ENCODE measurements at places on chromosomes 12 and 14.

GRCh38 chr12:42360747-42361403 lies 34.9 kb downstream of the PPHLN1 start:
- peaks cover 27% of the 10 kb centered on the region for H3K36me3 ChIP-seq
- no peaks in the 10 kb centered on the region for H3K27me3 ChIP-seq
- no peak for DNase-seq

- H3K4me1 ChIP-seq, result peaks cover 4% of the 10 kb centered on the region
- H3K36me3 ChIP-seq, result no peaks in the 10 kb centered on the region
- no peak overlapping the region for H3K27ac ChIP-seq
- no peak overlapping the region for H3K4me3 ChIP-seq
- DNase-seq, result no peak
These were observed 2.0 kb downstream of the ADCY6 start for GRCh38 chr12:48786591-48787544.

DNA sequence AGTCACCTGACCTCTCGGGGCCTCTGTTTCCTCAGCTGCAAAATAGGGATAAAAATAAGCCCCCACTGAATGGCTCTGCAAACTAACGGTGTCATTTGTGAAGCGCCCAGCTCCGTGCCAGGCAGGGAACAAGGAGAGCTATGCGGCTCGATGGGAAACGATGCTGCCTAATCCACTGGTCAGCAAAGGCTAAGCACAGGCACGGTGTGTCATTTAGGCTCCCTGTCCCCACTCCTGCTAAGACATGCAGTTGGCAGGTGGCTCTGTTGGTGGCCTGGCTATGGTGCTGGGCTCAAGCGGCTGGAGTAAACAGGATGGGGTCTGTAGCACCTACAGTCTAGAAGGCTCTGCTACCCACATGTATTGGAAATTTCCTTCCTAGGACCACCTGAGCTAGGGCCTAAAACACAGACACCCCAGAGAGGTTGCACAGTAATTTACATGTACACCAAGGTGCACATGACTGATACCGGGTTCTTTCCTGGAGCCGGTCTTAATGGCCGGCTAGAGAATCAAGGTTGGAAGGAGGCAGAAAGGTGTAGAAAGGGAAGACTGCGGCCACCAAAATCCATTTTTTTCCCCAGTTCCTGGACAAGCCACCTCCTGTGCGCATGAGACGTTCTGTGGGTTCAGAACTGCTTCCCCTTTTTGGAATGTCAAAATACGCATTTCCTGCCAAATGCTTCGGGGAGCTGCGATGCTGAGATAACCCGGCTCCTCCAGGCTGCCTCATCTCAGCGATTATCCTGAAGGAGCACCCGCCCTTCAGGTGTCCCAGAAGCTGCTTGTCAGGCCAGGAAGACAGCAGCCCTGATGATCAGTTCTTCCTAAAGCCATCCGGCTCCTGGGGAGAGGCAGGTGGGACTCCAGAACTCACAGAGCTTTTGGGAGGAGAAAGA lies 1.0 kb downstream of the CACNA2D4 start:
- DNase-seq, result no peak
- no peaks in the 10 kb centered on the region for H3K36me3 ChIP-seq
- no peaks in the 10 kb centered on the region for H3K27me3 ChIP-seq
- no peak overlapping the region for H3K4me3 ChIP-seq
- H3K27ac ChIP-seq, result no peak overlapping the region

DNA sequence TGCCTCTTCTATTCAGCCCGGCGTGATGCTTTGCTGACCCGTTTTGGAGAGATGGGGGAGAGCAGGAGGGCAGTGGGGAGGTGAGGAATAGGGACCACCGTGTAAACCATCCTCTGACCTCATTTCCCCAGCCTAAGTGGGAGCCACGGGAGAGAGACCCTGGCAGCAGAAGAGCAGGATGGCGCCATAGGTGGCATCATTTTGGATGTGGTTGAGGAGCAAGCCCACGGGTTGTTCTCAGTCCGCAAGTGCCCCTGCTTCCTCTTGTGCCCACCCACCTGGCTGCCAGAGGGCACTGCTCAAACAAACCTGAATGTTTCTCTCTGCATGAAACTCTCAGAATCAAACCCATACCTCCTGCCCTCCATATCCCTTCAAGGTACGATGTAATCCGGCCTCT lies 10.7 kb upstream of the UBC start:
- no peak overlapping the region for H3K4me3 ChIP-seq
- H3K4me1 ChIP-seq, result peaks cover 29% of the 10 kb centered on the region
- H3K36me3 ChIP-seq, result no peaks in the 10 kb centered on the region
- H3K27me3 ChIP-seq, result no peaks in the 10 kb centered on the region

GRCh38 chr14:71675900-71676287 lies 256.3 kb upstream of the RGS6 start:
- DNase-seq, result no peak
- H3K27me3 ChIP-seq, result no peaks in the 10 kb centered on the region
- no peaks in the 10 kb centered on the region for H3K4me1 ChIP-seq
- no peak overlapping the region for H3K27ac ChIP-seq

DNA sequence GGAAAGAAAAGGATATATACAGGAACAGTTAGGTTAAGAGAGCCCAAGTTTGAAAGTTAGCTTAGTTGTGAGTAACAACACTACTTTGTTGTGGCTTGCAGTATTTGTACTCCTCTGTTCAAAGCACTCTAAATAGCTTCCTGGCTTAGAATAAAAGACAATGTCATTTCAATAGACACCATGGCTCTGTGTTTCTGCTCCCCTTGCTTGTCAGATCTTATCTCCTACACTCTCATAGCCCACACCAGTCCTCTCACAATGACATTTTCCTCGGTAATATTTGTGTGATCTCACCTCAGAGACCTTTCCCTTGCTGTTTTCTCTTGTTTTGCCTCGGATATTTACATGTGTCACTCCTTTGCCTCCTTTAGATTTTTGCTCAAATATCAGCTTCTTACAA lies 418.4 kb downstream of the MDGA2 start:
- no peak overlapping the region for H3K4me3 ChIP-seq
- H3K27me3 ChIP-seq, result no peaks in the 10 kb centered on the region
- no peaks in the 10 kb centered on the region for H3K36me3 ChIP-seq

GRCh38 chr14:22802860-22803686 lies 12.2 kb downstream of the SLC7A7 start:
- no peak overlapping the region for H3K4me3 ChIP-seq
- no peaks in the 10 kb centered on the region for H3K27me3 ChIP-seq
- DNase-seq, result no peak
- H3K36me3 ChIP-seq, result no peaks in the 10 kb centered on the region
- H3K27ac ChIP-seq, result no peak overlapping the region
- no peaks in the 10 kb centered on the region for H3K4me1 ChIP-seq

- H3K27me3 ChIP-seq, result no peaks in the 10 kb centered on the region
- no peak overlapping the region for H3K4me3 ChIP-seq
- H3K27ac ChIP-seq, result no peak overlapping the region
- H3K36me3 ChIP-seq, result peaks cover 3% of the 10 kb centered on the region
- no peak for DNase-seq
These were observed 65.7 kb upstream of the AEBP2 start for GRCh38 chr12:19373586-19373985.

Measured in thymus (tissue), 14 donors.